ENCODE measurements at places on chromosomes 12 and 14.

- DNase-seq = no peak
Observed at GRCh38 chr14:88037325-88037724, 32.4 kb downstream of the GPR65 start.

- DNase-seq = no peak
Observed at GRCh38 chr12:109900752-109901580, 892 bp downstream of the TCHP start.

DNA sequence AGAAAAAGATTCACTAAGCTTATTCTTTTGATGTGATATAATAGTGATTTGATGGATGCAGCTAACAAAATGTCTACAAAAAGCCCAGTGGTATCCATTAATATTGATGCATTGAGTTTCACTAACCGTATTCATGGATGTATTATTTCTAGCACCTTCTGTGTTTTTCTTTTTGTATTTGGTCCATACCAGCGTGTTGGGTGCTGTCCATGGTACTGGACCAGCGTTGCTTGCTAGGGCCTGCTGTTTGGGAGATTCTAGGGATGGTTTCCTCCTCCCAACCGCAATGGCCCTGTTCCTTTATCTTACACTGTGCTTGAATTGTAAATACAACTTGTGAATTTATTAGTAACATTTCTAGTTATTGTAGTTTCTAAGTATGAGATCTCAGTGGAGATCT, 31.7 kb downstream of the ANO4 start:
- peak; percentile 32 for DNase-seq

- no peak for DNase-seq
Observed at GRCh38 chr12:53967421-53967925, 5.5 kb upstream of the HOXC11 start.

- no peak for DNase-seq
Observed at GRCh38 chr14:37590428-37591139, 4.5 kb downstream of the FOXA1 start.

GRCh38 chr12:75208856-75209811, 505 bp downstream of the KCNC2 start:
- DNase-seq = no peak

DNA sequence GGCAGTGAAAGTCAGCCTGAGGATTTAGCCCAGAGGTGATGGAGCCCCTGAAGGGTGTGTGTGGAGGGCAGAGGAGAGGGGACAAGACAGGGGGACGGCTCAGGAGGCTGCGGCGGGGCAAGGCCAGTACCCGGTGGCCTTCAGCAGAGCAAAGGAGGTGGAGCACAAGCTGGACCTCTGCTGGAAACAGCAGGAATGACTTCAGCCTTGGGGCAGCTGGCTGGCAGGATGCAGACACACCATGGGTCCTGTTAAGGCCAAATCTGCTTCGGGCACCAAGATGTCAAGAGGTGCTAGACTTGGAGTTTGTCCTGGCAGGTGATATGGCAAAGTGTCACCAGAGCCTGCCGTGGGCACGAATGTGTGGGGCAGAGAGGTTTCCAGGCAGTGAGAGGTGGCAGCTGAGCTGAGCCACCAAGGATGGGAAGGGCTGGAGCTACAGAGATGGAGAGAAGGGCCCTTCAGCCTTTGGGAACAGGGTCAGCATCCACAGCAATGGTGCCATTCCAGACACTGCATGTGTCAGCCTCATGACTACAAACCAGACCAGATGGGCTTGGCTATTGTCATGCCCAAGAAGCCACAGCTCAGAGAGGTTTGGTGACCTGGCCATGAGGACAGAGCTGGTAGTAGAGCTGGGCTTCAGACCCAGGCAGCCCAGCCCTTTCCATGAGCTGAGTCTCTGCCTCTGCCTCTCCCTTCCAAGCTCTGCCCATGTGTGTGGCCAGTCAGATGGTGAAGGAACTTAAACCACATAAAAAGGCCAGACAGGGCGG, 91.9 kb downstream of the LGMN start:
- DNase-seq = no peak

DNA sequence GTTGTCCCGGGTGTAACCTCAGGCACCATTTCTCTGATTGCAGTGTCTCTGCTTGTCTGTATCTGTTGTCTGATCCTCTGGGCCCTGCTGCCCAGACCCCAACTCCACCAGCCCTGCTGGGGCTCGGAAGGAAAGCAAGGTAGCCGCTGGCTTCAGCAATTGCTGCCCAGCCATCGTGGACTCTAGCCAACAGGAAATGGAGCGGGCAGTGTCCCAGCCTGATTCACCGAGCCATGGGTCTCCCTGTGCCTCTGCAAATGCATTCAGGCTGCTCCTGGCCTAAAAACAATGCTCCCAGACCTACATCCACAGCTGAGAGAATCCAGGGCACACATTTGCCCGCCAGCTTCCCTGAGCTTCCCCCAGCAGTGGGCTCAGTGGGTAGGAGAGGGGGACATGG, 9.2 kb downstream of the TUNAR start:
- no peak for DNase-seq

Data from tibial nerve (tissue), 4 donors.